ENCODE measurements at places on chromosomes 16 and 17.

GRCh38 chr17:1164935-1165556 is 14.7 kb downstream of the ABR start:
- DNase-seq = no peak

- DNase-seq = no peak
Observed at GRCh38 chr17:28381141-28381825, 9.8 kb downstream of the SARM1 start.

- peak; percentile 54 for DNase-seq
Observed at GRCh38 chr17:55605705-55606487, 94.6 kb upstream of the SMIM36 start.

- DNase-seq = no peak
Observed at GRCh38 chr16:79177018-79177417, 423.5 kb downstream of the MAF start.

- no peak for DNase-seq
Observed at GRCh38 chr16:79045191-79045590, 555.3 kb downstream of the MAF start.

- no peak for DNase-seq
Observed at GRCh38 chr17:69723741-69724140, 309.2 kb downstream of the MAP2K6 start.

- no peak for DNase-seq
Observed at GRCh38 chr17:78034429-78035091, 76.1 kb downstream of the TNRC6C start.

DNA sequence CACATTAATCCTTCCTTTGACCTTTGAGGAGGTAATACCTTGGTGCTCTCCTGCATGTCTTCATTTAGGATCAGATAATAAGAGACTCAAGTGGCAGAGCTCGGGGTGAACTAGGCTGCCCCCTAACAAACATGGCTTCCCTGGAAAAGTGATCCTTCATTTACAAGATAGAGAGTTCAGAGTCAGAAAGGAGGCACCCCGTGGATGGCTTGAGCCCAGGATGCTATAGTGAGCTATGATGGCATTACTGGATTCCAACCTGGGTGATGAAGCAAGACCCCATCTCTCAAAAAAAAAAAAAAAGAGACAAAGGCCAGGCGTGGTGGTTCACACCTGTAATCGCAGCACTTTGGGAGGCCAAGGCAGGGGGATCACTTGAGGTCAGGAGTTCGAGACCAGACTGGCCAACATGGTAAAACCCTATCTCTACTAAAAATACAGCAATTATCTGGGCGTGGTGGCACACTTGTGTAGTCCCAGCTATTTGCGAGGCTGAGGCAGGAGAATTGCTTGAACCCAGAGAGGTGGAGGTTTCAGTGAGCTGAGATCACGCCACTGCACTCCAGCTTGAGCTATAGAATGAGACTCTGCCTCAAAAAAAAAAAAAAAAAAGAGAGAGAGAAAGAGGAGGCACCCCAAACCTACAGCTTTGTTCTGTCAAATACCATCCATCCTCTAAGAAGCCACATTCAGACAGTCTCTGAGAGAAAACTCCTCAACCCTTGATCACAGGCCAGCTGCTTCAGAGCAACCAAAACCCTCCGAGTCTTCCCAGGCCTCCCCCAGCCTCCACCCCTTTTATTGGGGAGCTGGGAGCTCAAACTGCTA is 7.4 kb downstream of the FAM117A start:
- DNase-seq = no peak

- DNase-seq = peak; percentile 4
Observed at GRCh38 chr16:85759631-85760419, 8.9 kb upstream of the C16orf74 start.

DNA sequence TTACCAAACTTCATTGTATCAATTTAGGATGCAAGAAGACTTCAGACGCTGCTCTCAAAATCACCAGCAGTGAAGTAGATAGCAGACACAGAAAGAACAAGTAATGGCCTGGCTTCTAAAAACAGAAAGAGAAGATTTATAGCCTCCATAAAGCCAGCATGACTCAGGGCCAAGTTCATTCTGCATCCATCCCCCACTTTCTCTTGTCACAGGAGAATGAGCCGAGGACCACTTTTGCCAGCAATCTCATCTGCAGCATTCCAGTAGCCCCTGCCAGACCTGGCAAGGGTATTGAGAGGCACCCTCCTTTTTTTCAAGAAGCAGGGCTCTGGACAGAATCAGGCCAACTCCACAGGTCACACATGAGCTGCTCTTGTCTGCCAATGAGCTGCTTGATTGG is 355.4 kb upstream of the SOX9 start:
- no peak for DNase-seq

GRCh38 chr17:2292100-2292499 is 11.5 kb downstream of the SMG6 start:
- DNase-seq = no peak

GRCh38 chr16:23826528-23827045 is 9.2 kb upstream of the PRKCB start:
- DNase-seq = no peak

- DNase-seq = no peak
Observed at GRCh38 chr17:39196241-39196807, 1.1 kb downstream of the CACNB1 start.

DNA sequence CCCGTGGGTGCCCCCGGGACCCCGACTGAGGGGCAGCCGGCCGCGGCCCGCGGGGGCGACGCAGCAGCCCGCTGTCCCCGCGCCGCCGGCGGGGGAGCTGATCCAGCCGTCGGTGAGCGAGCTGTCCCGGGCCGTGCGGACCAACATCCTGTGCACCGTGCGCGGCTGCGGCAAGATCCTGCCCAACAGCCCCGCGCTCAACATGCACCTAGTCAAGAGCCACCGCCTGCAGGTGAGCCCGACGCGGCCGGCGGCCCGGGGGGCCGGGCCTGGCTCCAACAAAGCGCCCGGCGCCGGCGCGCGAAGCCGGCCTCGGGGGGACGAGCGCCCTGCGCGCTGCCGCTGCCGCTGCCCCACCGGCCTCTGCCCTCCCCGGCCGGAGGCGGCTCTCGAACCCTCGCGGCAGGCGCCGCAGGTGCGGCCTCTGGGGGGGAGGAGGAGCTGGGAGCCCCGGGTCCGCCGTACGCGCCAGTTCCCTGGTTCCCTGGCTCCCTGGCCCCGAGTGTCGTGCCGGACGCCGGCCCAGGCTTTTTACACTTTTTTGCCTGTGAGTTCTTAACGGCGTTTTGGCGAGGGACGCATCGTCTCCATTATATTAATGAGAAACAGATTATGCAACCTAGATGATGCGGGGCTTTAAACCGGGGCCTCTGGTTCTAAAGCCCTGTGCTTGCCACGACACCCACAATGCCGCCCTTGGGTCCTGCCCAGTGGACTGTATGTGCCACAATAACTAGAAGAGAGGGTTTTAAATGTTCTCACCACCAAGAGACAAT is 521 bp downstream of the ATMIN start:
- no peak for DNase-seq

- DNase-seq = no peak
Observed at GRCh38 chr16:87376660-87377059, 6.9 kb downstream of the FBXO31 start.

DNA sequence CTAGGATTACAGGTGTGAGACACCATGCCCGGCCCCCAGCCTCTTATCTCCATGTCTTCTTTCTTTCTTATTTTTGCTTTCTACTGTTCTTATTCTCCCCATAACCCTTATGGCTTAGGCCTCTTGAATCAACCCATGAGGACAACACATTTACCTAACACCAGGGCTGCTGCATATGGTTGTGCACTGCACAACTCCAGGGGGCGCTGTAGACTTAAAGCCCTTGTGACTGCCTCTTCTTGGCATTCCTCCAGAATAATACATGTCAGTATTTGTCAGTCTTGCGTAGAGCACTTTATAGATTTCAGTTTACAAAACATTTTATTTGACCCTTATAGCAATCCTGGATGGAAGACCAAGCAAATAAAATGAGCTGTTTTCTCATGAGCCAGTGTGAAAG is 225.0 kb upstream of the SALL1 start:
- DNase-seq = no peak

DNA sequence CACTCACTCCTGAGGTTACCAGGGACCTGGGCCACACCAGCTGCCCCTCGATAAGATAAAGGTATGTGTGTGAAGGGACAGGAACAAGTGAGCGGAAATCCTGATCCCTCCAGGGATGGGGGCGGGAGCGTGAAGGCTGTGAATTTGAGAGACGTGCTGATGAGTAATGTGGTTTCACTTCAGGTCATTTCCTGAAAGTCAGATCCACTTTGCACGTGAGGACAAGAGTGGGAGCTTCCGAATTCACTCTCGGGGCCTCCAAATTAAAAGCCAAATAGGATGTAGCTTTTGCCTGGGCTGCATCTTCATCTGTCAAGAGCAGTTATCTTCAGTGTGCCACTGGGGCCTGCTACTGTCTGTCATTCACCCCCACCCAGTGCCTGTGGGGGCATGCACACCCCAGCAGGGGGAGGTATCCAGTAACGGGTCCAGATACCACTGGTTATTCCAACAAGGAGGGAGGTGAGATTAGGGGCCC is 87.4 kb upstream of the LHX1 start:
- DNase-seq = no peak

GRCh38 chr16:19844945-19845641 is 39.6 kb downstream of the GPRC5B start:
- no peak for DNase-seq

DNA sequence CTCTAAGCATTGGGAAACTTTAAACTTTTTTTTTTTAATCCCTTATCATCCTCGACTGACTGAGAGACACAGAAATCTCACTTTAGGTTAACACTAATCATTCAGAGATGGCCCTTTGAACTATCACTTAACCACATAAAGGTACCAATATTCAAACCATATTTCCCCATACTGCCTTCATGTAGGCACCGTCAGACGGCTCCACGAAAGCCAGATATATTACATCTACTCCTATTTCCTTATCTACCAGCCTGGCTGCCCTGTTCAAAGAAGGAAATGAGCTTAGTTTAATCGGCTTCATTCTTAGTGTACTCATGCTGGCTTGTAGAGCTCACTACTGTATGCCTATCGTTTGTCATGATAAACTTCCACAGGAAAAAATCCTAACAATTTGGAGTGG is 270.9 kb downstream of the CEP112 start:
- no peak for DNase-seq

GRCh38 chr16:83878838-83879237 is 20.1 kb upstream of the MLYCD start:
- peak; percentile 14 for DNase-seq

GRCh38 chr16:2284797-2285576 is 17.1 kb upstream of the RNPS1 start:
- no peak for DNase-seq

GRCh38 chr17:27486741-27487140 is 30.5 kb downstream of the KSR1 start:
- DNase-seq = no peak

GRCh38 chr17:37844158-37844976 is 79.8 kb upstream of the TBC1D3K start:
- peak; percentile 19 for DNase-seq

- no peak for DNase-seq
Observed at GRCh38 chr17:79592641-79593040, 18.2 kb downstream of the RBFOX3 start.

- DNase-seq = no peak
Observed at GRCh38 chr17:41956522-41956921, 10.1 kb upstream of the CNP start.

GRCh38 chr16:2720064-2720457 is at the start of gene PRSS27:
PRSS27 (minus strand) TSS chr16:2720224; CDS start chr16:2720160, 64 bp downstream.
- DNase-seq = no peak

GRCh38 chr17:41740506-41740905 is 6.1 kb upstream of the HAP1 start:
- no peak for DNase-seq

DNA sequence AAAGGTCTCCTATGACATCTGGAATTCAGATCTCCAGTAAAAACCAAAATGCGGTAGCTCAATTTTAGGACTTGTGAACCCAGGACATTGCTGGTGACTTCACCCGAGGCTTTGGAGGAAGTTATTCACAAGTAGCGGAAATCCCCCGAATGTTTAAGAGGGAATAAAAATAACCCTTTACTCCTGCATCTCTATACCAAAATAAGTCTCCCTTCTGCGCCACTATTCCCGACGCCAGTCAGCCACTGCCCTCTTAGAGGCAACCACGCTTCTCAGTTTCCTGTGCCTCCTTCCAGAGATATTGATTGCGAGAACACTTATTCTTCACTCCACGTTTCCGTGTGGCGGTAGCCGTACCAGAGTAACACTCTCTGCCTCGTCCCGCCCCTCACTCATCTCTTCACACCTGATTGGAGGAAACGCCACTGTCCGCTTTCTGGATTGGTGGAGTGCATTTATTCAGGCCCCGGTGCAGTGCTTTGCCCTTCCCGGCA is 27.4 kb downstream of the EMP2 start:
- DNase-seq = no peak

DNA sequence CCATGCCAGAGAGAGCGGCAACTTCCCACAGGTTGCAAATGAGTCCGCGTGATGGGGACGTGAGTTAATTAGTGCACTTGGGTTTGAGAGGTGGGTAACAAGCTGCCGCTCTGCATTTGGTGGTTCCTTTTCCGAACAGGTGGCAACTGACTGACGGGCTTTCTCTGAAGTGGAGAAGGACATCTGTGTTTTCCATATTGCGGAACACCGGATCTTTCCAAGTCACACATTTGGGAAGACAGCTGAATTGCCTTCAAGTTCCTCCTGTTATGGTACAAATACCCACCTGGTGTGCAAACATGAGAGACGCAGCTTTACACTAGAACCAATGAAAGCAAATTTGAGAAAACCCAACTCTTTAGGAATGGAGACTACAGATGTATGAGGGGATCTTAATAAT is 451.3 kb upstream of the ZFHX3 start:
- DNase-seq = no peak

DNA sequence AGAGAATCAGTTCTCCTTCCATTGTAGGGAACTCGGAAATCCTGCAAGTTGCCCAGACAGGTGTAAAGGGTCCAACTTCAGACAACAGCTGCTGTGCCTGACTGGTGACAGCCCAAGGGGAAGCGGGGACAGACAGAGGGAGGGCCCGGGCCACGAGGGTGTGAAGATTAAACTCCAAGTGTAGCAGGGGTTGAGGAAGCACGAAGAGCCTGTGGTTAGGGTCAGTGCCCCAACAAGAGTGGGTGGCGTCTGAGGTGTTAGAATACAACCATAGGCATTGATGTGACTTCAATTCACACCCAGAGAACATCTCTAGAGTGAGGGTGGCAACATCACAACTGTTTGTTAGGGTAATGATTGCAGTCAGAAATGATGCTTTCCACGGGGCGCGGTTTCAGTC is 39.1 kb downstream of the ASPA start:
- DNase-seq = no peak

Data from NCI-H510A treated with DMSO at 0.1 percent for 48 hours (cell line).